Stimulated activated CD4-positive, alpha-beta T cell treated with anti-CD3 and anti-CD28 coated beads, Interleukin-2, amount 100 ng/mL, for 4 hours (primary cell): ENCODE measurements at places on chromosomes 2 and 18.

GRCh38 chr2:142179686-142180085 is 48.9 kb upstream of the LRP1B start:
- no peak for DNase-seq

- DNase-seq: no peak
These were observed 203.9 kb downstream of the MTX2 start for GRCh38 chr2:176473177-176473576.

GRCh38 chr2:64932116-64932370 is 57.2 kb upstream of the SLC1A4 start:
- no peak for DNase-seq

DNA sequence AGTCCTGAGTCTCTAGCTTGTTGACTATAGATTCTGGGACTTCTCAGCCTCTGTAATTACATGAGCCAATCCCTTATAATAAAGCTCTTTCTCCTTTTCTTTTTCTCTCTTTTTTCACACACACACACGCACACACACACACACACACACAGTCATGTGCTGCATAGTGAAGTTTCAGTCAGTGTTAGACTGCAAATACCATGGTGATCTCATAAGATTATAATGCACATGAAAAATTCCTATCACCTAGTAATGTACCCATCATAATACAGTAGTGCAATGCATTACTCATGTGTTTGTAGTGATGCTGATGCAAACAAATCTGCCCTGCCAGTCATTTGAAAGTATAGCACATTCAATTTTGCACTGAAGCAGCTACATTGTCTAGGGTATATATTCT is 558.2 kb downstream of the SUCLG1 start:
- DNase-seq: no peak

DNA sequence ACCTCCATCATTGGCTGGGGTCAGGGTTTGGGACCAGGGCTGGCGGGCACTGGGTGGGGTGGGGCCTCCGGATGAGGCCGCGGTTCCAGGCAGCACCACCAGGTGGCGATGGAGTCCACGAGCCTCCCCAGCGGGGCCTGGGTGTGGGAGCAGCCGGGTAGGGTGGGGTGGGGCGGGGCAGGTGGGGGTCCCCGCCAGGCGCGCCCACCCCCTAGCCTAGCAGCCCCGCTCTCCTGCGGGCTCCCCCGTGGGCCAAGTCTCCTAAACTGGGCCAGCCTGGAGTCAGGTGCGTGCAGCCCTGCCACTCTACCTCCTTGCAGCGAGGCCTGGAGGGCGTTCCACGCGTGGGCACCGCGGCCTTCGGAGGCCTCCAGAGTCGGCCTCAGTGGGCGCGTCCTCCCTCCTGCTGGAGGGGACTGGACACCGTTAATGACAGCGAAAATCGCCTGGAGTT is 187.5 kb downstream of the TWIST2 start:
- DNase-seq: peak; percentile 32

DNA sequence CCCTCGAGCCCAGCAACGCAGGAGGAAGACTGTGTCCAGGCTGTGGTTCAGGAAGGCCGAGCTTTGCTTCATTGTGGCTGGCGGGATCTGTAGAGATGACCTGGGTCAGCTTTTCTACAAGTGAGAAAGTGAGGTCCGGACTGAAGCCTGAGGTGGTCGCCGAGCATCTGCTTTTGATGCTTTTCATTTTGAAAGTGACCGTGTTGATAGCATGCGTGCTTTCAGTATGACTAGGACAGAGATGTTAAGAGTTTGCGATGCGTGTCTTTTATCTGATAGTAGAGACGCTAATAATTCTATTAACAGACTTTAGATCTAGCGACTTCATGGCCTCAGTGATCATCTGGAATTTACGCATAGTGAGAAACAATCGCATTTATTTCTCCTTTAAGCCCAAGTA is 28.1 kb downstream of the CTDP1 start:
- DNase-seq: no peak

- no peak for DNase-seq
These were observed 50.5 kb upstream of the ITPRID2 start for GRCh38 chr2:181841079-181841478.

DNA sequence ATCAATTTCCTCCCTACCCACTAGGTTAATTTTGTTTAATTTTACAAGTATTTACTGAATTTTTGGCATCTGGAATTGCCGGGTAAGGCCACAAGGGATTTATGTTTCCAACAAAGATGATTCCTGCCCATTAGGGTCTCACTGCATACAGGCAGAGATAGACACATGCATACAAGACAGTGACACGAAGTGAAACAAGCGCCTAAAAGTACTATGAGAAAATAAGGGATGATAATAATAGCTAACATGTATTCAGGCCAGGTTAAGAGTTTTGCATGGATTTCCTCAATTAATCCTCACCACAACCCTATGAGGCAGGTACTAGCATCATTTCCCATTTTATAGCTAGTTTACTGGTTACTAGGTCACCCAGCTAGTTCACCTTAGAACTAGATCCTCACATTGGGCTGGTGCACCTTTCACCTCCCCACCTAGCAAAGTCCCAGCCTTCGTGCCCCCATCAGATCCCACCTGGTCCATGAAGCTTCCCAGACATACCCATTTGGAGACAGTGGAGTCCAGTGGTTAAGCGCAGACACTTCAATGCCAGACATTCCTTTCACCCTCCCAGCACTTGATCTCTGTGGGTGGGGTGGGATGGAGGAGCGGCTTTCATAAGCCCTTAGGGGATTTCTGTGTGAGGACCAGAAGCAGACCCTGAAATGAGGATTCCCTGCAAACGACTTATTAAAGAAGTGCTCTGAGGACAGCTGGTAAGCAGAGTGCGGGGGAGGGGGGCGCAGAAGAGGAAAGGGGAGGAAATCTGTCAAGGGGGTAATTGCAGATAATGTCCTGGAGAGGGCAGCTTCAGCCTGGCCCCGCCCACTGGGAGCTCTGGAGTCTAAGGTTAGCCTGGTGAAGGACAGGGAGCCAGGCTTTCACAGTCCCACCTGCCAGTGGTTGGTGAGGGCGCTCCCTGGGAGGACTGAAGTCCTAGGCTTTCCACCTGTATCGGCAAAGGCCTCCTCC is 5.8 kb upstream of the DGUOK start:
- no peak for DNase-seq

- no peak for DNase-seq
These were observed 287.3 kb upstream of the REV1 start for GRCh38 chr2:99776906-99777646.

- DNase-seq: no peak
These were observed 13.1 kb downstream of the CASP8 start for GRCh38 chr2:201273330-201273983.

DNA sequence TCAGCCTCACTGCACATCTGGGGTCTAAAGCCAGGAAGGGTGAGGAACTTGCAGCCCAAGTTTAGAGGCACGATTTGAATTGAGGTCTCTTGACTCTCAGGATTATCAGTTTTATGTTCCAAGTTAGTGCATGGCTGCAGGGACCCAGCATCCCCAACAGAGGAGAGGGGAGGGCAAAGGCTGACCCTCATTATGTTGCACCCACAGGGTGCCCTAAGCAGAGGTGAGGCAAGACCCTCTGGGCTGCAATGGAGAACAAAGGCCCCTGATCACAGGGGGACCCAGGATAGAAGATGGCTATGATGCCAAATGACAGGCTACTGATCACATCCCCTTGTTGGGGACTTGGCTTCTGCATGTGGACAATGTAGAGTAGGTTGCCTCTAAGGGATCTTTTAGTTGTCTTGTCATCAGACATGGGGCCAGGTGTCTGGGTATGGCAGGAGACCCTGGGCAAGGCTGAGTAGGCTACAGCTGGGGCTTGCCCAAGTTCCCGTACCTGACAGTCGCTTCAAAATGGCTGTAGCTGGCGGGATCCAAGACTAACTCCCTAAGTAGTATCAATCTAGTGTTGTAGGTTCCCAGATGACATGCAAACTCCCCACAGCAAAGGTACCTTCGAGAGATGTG is 4.5 kb upstream of the GDF7 start:
- no peak for DNase-seq

- no peak for DNase-seq
These were observed 68.8 kb upstream of the KCTD1 start for GRCh38 chr18:26617151-26617554.
